ENCODE measurements at places on chromosomes 1 and 21. TPM values are rescaled to one million over a fixed set of nuclear protein-coding genes. Genes with fewer than 3 reads are reported as not detected.

DNA sequence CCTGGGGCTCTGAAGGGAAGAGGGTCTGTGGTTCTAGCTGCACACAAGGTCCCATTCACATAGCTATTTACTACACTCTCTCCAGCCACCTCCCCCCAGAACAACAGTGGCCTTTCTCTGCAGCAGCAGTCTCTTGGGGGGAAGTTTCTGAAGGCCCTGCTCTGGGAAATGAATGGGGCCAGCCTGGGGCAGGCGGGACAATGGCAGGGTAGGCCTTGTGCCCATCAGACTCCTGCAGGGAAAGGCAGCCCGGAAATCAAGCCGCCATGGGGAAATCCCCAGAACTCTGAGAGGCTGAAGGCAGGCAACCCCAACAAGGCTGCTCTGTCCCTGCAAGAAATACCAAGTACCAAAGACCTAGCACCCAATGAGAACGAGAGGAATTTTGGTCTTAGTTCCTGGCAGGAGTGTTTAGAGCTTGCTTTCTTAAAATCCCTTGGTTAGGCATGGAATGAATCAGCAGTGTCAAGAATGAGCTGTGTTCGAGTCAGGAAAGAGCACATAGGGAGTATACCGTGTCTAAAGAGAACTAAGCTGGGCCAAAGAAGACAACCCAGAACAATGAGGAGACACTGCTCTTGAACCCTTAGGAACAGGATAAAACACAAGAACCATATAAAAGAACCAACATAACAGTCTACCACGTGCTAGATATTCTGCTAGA lies 11.3 kb downstream of the ARHGEF11 start:
- no peaks in the 10 kb centered on the region for H3K36me3 ChIP-seq
- no peaks in the 10 kb centered on the region for H3K4me1 ChIP-seq
- H3K27ac ChIP-seq, result no peak overlapping the region
- no peak overlapping the region for H3K4me3 ChIP-seq
- no peaks in the 10 kb centered on the region for H3K27me3 ChIP-seq

DNA sequence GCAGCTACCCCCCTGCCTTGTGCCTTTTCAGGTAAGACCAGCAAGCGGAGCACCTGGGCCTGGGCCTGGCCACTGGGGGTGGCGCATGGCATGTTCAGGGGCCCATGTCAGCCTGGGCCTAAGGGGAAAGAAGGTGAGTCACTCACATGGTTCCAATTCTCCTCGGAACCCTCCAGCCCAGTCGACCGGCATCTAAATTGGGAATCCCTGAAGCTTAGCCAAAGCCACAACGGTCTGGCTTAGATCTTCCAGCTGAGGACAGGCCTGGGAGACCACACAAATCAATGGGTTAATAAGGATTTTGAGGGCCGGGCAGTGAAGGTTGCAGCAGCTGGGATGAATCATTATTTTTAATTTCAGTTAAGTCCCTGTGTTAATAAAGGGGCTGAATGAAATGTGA lies 145.1 kb upstream of the SMYD2 start:
- no peak overlapping the region for H3K4me3 ChIP-seq
- no peak for DNase-seq
- H3K4me1 ChIP-seq, result no peaks in the 10 kb centered on the region
- H3K27ac ChIP-seq, result no peak overlapping the region
- H3K36me3 ChIP-seq, result no peaks in the 10 kb centered on the region
- H3K27me3 ChIP-seq, result no peaks in the 10 kb centered on the region

GRCh38 chr1:14704846-14705245 lies 106.4 kb downstream of the KAZN start:
- H3K27me3 ChIP-seq, result no peaks in the 10 kb centered on the region
- H3K4me3 ChIP-seq, result no peak overlapping the region
- no peaks in the 10 kb centered on the region for H3K36me3 ChIP-seq
- no peak overlapping the region for H3K27ac ChIP-seq
- no peak for DNase-seq

DNA sequence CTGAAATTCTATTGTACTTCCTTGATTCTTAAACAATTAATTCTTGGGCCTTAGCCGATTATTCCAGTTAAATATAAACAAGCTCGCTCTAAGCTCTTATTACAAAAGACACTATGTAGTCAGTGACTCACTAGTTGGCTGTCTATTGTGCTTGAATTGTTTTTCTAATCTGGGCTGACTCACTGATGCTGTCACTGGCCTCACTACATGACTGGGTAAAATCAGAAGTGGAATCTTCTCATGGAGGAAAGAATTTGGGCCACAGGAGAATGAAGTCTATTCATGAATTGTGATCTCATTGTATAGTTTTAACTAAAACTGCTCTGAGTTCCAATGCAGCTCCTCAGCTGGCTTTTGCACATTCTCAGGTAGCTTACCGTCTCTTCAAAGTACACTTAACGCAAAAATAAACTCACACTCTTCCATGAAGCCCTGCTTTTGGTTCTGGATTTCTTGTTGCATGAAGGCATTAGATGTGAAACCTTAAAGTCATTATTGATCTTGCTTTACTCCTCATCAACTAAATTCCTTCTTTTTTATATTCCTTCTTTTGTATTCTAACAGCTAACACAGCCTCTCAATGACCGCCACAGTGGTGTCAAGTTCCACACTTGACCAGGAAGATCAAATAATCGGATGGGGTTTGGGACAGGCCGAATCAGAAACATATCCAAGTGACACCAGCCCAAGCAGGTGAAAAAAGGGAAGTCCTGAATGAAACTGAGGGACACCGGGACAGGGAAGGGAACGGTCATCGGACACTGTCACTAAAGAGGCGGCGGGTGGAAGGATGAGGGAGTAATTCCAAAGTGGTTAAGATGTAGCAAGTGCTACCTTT lies 80.9 kb upstream of the LBR start:
- no peak overlapping the region for H3K4me3 ChIP-seq
- H3K36me3 ChIP-seq, result peaks cover 22% of the 10 kb centered on the region
- H3K27me3 ChIP-seq, result no peaks in the 10 kb centered on the region
- no peaks in the 10 kb centered on the region for H3K4me1 ChIP-seq
- peak overlapping the region; percentile 1 for H3K27ac ChIP-seq

GRCh38 chr1:8179132-8179793 lies 138.7 kb upstream of the SLC45A1 start:
- DNase-seq, result no peak
- H3K27me3 ChIP-seq, result no peaks in the 10 kb centered on the region
- H3K4me3 ChIP-seq, result no peak overlapping the region
- peaks cover 20% of the 10 kb centered on the region for H3K4me1 ChIP-seq

DNA sequence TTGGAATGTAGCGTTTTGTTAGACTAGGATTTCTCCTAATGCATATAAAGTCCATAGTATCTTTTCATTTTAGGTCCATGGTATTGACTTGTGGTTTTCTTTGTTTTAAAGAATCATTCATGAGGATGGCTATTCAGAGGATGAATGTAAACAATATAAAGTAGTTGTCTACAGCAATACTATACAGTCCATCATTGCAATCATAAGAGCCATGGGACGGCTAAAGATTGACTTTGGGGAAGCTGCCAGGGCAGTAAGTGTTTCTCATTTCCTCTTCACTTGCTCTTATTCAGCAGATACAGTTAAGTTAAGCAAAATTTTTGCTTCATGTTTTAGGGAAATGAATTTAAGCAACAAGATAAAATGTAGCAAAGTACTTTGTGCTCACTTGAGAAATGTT lies 25.4 kb downstream of the GNAI3 start:
- peaks cover 43% of the 10 kb centered on the region for H3K4me1 ChIP-seq
- DNase-seq, result no peak
- H3K4me3 ChIP-seq, result no peak overlapping the region
- H3K36me3 ChIP-seq, result peaks cover 30% of the 10 kb centered on the region
- H3K27me3 ChIP-seq, result no peaks in the 10 kb centered on the region

GRCh38 chr21:45281411-45282282 lies 6.0 kb downstream of the POFUT2 start:
- peaks cover 6% of the 10 kb centered on the region for H3K4me1 ChIP-seq
- no peaks in the 10 kb centered on the region for H3K27me3 ChIP-seq
- peaks cover 82% of the 10 kb centered on the region for H3K36me3 ChIP-seq
- no peak overlapping the region for H3K27ac ChIP-seq

Gene SPRR1A
- not detected for total RNA-seq

Gene ERG
- total RNA-seq, result 36.7 TPM

GRCh38 chr1:155518484-155518883 lies 44.1 kb downstream of the ASH1L start:
- H3K4me1 ChIP-seq, result no peaks in the 10 kb centered on the region
- peaks cover 19% of the 10 kb centered on the region for H3K36me3 ChIP-seq
- no peak overlapping the region for H3K4me3 ChIP-seq
- H3K27ac ChIP-seq, result no peak overlapping the region

- no peak overlapping the region for H3K27ac ChIP-seq
- peaks cover 19% of the 10 kb centered on the region for H3K4me1 ChIP-seq
- H3K36me3 ChIP-seq, result peaks cover 17% of the 10 kb centered on the region
- DNase-seq, result no peak
Observed at GRCh38 chr1:1328254-1328653, 2.8 kb upstream of the TAS1R3 start.

Gene FCN3
- 826 TPM for total RNA-seq

Gene DMBX1
- total RNA-seq, result not detected

Gene BRDT
- not detected for total RNA-seq

DNA sequence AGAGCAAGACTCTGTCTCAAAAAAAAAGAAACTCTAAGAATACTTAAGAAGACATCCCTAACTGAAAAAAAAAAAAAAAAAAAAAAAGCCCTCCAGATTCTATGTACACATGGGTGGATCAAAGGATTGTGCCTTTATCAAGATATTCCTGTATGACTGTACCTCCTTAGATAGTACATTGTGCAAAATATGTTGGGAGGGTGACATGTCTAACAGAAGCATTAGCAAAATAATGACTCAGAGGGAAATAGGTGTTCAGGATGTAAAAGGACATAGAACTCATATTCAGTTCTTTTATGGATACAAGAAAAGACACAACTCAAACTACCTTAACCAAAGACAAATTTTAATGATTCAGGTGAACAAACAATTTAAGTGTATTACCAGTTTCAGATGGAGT lies 269.8 kb upstream of the KAZN start:
- no peaks in the 10 kb centered on the region for H3K36me3 ChIP-seq
- no peak for DNase-seq
- no peaks in the 10 kb centered on the region for H3K27me3 ChIP-seq
- no peaks in the 10 kb centered on the region for H3K4me1 ChIP-seq
- H3K4me3 ChIP-seq, result no peak overlapping the region

Gene SH2D5
- total RNA-seq, result 0.52 TPM

DNA sequence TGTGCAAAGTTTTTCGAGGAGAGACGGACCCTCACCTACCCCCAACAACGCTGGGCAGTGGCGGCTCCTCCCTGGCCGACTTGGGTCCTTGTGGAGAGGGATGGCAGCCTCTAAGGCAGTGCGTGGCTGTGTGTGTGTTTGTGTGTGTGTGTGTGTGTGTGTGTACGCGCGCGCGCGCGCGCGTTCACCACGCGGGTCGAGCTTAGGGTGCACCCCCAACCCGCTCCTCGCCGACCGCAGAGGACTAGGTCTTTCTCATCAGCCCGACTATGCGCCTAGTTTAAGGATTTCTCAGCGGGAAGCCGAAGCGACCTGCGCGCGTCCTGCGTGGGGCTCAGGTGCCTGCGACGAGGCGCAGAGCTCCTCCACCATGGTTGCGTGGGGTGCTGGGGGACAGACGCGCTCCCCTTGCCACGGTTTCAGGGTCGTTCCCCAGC lies 940 bp downstream of the SOX13 start:
- no peak for DNase-seq
- H3K4me3 ChIP-seq, result peak overlapping the region; percentile 68
- peaks cover 41% of the 10 kb centered on the region for H3K4me1 ChIP-seq
- no peaks in the 10 kb centered on the region for H3K27me3 ChIP-seq
- H3K36me3 ChIP-seq, result no peaks in the 10 kb centered on the region

Gene COL9A2
- 3.8 TPM for total RNA-seq

- no peak for DNase-seq
- no peak overlapping the region for H3K27ac ChIP-seq
- H3K4me3 ChIP-seq, result no peak overlapping the region
- no peaks in the 10 kb centered on the region for H3K27me3 ChIP-seq
- H3K36me3 ChIP-seq, result no peaks in the 10 kb centered on the region
Observed at GRCh38 chr1:58861506-58861905, 77.7 kb upstream of the JUN start.

Gene TPTE
- total RNA-seq, result not detected

DNA sequence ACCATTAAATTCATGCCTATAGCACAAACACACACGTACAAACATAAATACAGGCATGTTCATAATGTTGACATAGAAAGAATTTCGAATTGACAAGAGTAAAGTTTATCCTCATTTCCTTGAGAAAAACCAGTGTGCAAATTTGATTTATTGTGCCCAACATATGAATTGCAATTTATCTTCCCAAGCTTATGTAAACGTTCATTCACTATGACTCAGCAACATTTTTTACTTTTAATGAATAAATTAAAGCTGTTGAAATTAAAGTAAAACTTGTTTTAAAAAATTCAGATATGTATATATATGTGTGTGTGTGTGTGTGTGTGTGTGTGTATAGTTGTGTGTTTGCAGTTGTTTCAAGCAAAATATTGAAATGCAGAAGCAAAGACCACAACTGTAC lies 1067.9 kb downstream of the BRINP3 start:
- no peak overlapping the region for H3K4me3 ChIP-seq
- H3K27ac ChIP-seq, result no peak overlapping the region
- no peaks in the 10 kb centered on the region for H3K4me1 ChIP-seq
- no peaks in the 10 kb centered on the region for H3K36me3 ChIP-seq

Gene HPDL
- total RNA-seq, result not detected

Gene B3GALT2
- 6.8 TPM for total RNA-seq

GRCh38 chr1:14263671-14264070 lies 334.8 kb upstream of the KAZN start:
- H3K27ac ChIP-seq, result no peak overlapping the region
- DNase-seq, result no peak
- H3K4me3 ChIP-seq, result no peak overlapping the region
- no peaks in the 10 kb centered on the region for H3K36me3 ChIP-seq
- no peaks in the 10 kb centered on the region for H3K27me3 ChIP-seq

DNA sequence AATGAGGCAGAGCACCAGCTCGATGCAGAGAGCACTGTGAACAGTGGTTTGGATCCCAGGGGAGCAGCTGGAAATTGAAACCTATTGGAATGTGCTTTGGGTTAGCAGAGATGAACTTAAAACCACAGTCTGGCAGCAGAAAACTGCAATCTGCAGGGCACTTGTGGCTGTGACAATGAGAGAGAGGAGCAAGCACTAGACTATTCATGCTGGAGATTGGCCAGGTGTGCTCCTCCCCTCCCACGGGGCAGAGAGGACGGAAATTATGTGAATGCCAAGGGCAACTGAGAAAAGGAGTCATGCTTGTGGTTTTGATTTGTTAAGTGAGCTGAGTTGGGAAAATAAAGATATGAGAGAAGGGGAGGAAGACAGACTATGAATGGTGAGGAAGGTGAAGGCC lies 38.1 kb downstream of the HSD3B2 start:
- H3K27ac ChIP-seq, result no peak overlapping the region
- no peaks in the 10 kb centered on the region for H3K36me3 ChIP-seq
- H3K4me3 ChIP-seq, result no peak overlapping the region

DNA sequence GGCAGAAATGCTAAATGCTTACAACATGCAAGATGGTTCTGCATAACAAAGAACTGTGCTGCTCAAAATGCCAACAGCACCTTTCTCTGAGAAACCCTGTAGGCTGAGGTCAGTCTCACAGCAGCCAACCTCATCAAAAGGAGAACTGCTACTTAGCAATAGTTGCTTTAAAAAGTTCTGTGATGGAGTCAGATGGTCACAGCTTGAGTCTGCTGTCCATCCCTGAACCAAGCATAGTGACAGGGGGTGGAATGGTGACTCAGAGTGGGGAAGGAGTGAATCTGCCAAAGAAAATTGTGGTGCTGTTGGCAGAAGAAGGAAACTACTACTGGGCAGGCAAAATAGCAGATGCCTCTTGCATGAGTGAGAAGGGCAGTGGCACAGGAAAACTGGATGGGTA lies 106.0 kb upstream of the FAM78B start:
- no peaks in the 10 kb centered on the region for H3K36me3 ChIP-seq
- H3K27me3 ChIP-seq, result no peaks in the 10 kb centered on the region
- no peak overlapping the region for H3K27ac ChIP-seq
- no peaks in the 10 kb centered on the region for H3K4me1 ChIP-seq

Gene PGLYRP3
- not detected for total RNA-seq

- no peak overlapping the region for H3K4me3 ChIP-seq
- no peaks in the 10 kb centered on the region for H3K27me3 ChIP-seq
Observed at GRCh38 chr1:203057911-203058675, 27.7 kb downstream of the MYOG start.

Gene SEMA4A
- total RNA-seq, result 30.7 TPM

Data from upper lobe of right lung (tissue), 1 donor.